A549 treated with DMSO at 1 μM for 4 hours (cell line): ENCODE measurements at places on chromosomes 11 and 22. TPM values are rescaled to one million over a fixed set of nuclear protein-coding genes. Genes with fewer than 3 reads are reported as not detected.

PTDSS2 gene
- 32.2 to 50.9 TPM (median 44.1 TPM) in 5 replicates for total RNA-seq

SBF2 gene
- total RNA-seq = 12.6 to 16.0 TPM (median 15.6 TPM) in 5 replicates

VWA5A gene
- total RNA-seq = 0.20 to 0.37 TPM (median 0.29 TPM) in 5 replicates

DBX1 gene
- total RNA-seq = not detected in 5 replicates

KCNJ11 gene
- 0.15 to 0.62 TPM (median 0.37 TPM) in 5 replicates for total RNA-seq

SLC22A9 gene
- total RNA-seq = not detected in 5 replicates

NRXN2 gene
- total RNA-seq = 0.13 to 1.1 TPM (median 0.34 TPM) in 5 replicates

OR5A2 gene
- total RNA-seq = not detected in 5 replicates

POLR2L gene
- total RNA-seq = 546 to 649 TPM (median 614 TPM) in 5 replicates

GRM5 gene
- not detected in 5 replicates for total RNA-seq

SYCE3 gene
- 0.30 to 0.80 TPM (median 0.40 TPM) in 4 of 5 replicates, not detected in the other for total RNA-seq

TSGA10IP gene
- total RNA-seq = not detected in 5 replicates

ADM gene
- 65.3 to 131 TPM (median 73.6 TPM) in 5 replicates for total RNA-seq

OR52A1 gene
- total RNA-seq = not detected in 5 replicates

NPTXR gene
- 11.7 to 16.4 TPM (median 13.2 TPM) in 5 replicates for total RNA-seq

RPS19BP1 gene
- total RNA-seq = 81.5 to 115 TPM (median 101 TPM) in 5 replicates

VPREB3 gene
- total RNA-seq = 0.51 to 0.87 TPM (median 0.64 TPM) in 5 replicates

UPK2 gene
- total RNA-seq = 0.53 to 0.94 TPM (median 0.81 TPM) in 5 replicates

OR6T1 gene
- total RNA-seq = not detected in 5 replicates

RIC3 gene
- 1.4 to 2.2 TPM (median 2.1 TPM) in 5 replicates for total RNA-seq

RHOD gene
- 32.0 to 43.4 TPM (median 40.4 TPM) in 5 replicates for total RNA-seq

NEFH gene
- 0.05 to 0.13 TPM (median 0.06 TPM) in 5 replicates for total RNA-seq

SEZ6L gene
- not detected in 5 replicates for total RNA-seq

MUC5AC gene
- 2.3 to 5.4 TPM (median 4.6 TPM) in 5 replicates for total RNA-seq

TMEM191B gene
- 0.69 to 1.1 TPM (median 0.97 TPM) in 4 of 5 replicates, not detected in the other for total RNA-seq

PACSIN3 gene
- total RNA-seq = 27.0 to 34.5 TPM (median 30.0 TPM) in 5 replicates

CNIH2 gene
- 1.1 to 2.6 TPM (median 2.2 TPM) in 5 replicates for total RNA-seq

CACNA1I gene
- 0.03 to 0.06 TPM (median 0.04 TPM) in 5 replicates for total RNA-seq

GAL gene
- total RNA-seq = 11.1 to 22.8 TPM (median 17.5 TPM) in 5 replicates

MIAT gene
- 0.29 to 0.56 TPM (median 0.39 TPM) in 5 replicates for total RNA-seq

KCNJ4 gene
- total RNA-seq = 0.09 to 0.14 TPM (median 0.12 TPM) in 4 of 5 replicates, not detected in the other
